CD4-positive, alpha-beta memory T cell (primary cell): ENCODE measurements at places on chromosomes 3 and 15. TPM values are rescaled to one million over a fixed set of nuclear protein-coding genes. Genes with fewer than 3 reads are reported as not detected.

DNA sequence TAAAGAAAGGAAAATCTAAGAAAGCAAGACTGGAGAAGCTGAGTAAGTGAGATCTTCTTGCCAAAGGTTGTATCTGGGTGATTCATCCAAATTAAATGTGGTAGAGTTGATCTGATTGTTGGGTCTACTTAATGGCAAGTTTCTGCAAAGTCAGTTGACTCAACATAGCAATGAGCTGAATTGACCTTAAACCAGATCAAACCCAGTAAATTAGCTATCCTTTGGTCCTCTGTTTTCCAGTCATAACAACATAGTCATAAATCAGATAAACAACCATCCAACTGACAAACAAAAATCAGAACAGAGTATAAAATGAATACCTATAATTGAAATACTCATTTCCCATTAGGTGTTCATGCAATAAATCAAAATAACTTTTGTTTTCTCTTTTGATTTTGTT lies 142.6 kb upstream of the CFAP20DC start:
- no peak overlapping the region for H3K4me3 ChIP-seq
- no peak for DNase-seq
- no peaks in the 10 kb centered on the region for H3K36me3 ChIP-seq
- H3K4me1 ChIP-seq: no peaks in the 10 kb centered on the region
- no peaks in the 10 kb centered on the region for H3K27me3 ChIP-seq
- H3K27ac ChIP-seq: no peak overlapping the region

GRCh38 chr3:2958551-2958950 lies 151.6 kb downstream of the IL5RA start:
- H3K27me3 ChIP-seq: no peaks in the 10 kb centered on the region
- H3K4me1 ChIP-seq: no peaks in the 10 kb centered on the region
- no peak overlapping the region for H3K4me3 ChIP-seq

DNA sequence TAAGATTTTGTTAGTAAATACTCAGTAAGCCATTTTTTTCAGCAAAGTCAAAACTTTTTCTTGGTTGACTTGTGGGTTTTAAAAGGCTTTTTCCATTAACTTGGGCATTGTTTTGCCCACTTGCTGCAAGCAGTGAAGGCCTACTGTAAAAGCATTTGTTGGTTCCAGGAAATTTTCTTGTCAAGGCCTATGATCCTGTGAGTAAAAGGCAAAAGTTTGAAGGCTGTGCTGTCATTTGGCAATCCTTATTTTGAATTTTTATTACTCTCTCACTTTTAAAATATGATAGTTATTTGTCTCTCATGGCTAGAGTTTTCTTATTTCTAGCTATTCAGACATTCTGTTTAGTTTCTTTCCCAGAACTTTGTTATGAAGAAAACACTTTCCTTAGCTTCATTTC lies 13.0 kb downstream of the P2RY12 start:
- no peaks in the 10 kb centered on the region for H3K36me3 ChIP-seq
- H3K27me3 ChIP-seq: no peaks in the 10 kb centered on the region
- no peaks in the 10 kb centered on the region for H3K4me1 ChIP-seq
- no peak for DNase-seq
- H3K4me3 ChIP-seq: no peak overlapping the region
- H3K27ac ChIP-seq: no peak overlapping the region

DNA sequence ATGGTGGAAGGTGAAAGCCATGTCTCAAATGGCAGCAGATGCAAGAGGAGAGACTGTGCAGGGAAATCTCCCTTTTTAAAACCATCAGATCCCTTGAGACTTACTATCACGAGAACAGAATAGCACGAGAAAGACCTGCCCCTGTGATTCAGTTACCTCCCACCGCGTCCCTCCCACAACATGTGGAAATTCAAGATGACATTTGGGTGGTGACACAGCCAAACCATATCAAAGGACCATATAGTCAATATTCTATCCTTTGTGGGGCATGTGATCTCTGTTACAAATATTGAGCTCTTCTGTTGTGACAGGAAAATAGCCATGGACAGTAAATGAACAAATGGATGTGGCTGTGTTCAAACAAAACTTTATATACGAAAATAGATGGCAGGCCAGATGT lies 77.2 kb upstream of the ACKR4 start:
- peaks cover 34% of the 10 kb centered on the region for H3K36me3 ChIP-seq
- H3K4me3 ChIP-seq: no peak overlapping the region
- no peak overlapping the region for H3K27ac ChIP-seq
- no peak for DNase-seq
- no peaks in the 10 kb centered on the region for H3K4me1 ChIP-seq

CCDC9B gene
- 5.1 TPM for total RNA-seq

GRCh38 chr3:158085358-158085757 lies 20.9 kb downstream of the SHOX2 start:
- no peak for DNase-seq
- H3K27ac ChIP-seq: no peak overlapping the region
- H3K4me1 ChIP-seq: no peaks in the 10 kb centered on the region

GALNT15 gene
- total RNA-seq: not detected

DNA sequence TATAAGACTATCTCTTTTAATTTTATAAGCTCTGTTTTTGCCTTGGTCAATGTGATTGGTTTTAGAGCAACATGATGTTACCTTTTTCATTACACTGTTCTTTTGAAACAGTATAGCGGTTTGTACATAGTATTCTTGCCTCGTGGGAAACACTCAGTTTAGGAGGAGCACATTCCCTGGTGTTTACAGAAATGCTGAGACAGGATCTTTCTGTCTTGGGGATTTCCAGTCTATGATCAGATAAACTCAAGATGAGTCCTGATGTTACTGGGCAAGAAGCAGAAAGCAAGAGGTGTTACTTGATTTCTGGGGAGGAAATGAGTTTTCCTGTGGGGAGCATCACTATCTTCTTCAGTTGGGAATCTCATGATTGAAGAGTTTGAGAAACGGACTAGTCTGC lies 2.5 kb downstream of the TMEM266 start:
- H3K36me3 ChIP-seq: no peaks in the 10 kb centered on the region
- peaks cover 32% of the 10 kb centered on the region for H3K27me3 ChIP-seq
- H3K4me3 ChIP-seq: no peak overlapping the region

GRCh38 chr3:37855363-37855970 lies 6.2 kb upstream of the CTDSPL start:
- peak; percentile 60 for DNase-seq
- H3K4me1 ChIP-seq: peaks cover 7% of the 10 kb centered on the region
- no peaks in the 10 kb centered on the region for H3K27me3 ChIP-seq
- H3K4me3 ChIP-seq: no peak overlapping the region

GRCh38 chr15:28990390-28990789 lies 104.6 kb downstream of the APBA2 start:
- no peak overlapping the region for H3K27ac ChIP-seq
- H3K36me3 ChIP-seq: no peaks in the 10 kb centered on the region
- no peaks in the 10 kb centered on the region for H3K27me3 ChIP-seq
- DNase-seq: no peak
- peaks cover 6% of the 10 kb centered on the region for H3K4me1 ChIP-seq

GRCh38 chr3:171184372-171184771 lies 157.9 kb upstream of the SLC2A2 start:
- H3K4me1 ChIP-seq: peaks cover 21% of the 10 kb centered on the region
- no peak for DNase-seq
- H3K27ac ChIP-seq: no peak overlapping the region
- no peaks in the 10 kb centered on the region for H3K27me3 ChIP-seq
- peaks cover 11% of the 10 kb centered on the region for H3K36me3 ChIP-seq

GRCh38 chr3:39808467-39809180 lies 785 bp upstream of the MYRIP start:
- H3K27me3 ChIP-seq: peaks cover 9% of the 10 kb centered on the region
- H3K27ac ChIP-seq: no peak overlapping the region

PLA2G4E gene
- total RNA-seq: not detected

- no peak for DNase-seq
- H3K27me3 ChIP-seq: no peaks in the 10 kb centered on the region
- no peak overlapping the region for H3K4me3 ChIP-seq
- no peak overlapping the region for H3K27ac ChIP-seq
Observed at GRCh38 chr15:65460741-65461347, 38.1 kb upstream of the IGDCC4 start.

DNA sequence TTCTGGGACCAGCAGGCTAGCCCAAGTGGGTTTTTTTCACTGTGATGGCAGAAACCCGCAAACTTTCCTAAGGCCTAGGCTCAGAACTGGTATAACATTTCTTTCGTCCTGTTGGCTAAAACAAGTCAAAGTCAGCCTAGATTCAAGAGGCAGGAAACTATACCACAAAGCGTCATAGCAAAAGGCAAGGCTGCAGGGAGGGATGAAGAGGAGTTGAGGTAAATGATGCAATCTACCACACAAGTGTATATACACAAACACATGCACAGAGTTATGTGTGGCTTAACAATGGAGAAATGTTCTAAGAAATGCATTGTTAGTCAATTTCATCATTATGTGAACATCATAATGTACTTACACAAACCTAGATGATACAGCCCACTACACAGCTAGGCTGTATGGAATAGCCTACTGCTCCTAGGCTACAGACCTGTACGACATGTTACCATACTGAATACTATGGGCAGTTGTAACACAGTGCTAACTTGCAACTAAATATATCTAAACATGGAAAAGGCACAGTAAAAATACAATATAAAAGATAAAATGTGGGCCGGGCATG lies 225.6 kb downstream of the TBL1XR1 start:
- H3K36me3 ChIP-seq: no peaks in the 10 kb centered on the region
- no peaks in the 10 kb centered on the region for H3K4me1 ChIP-seq
- H3K4me3 ChIP-seq: no peak overlapping the region
- no peak overlapping the region for H3K27ac ChIP-seq

- no peaks in the 10 kb centered on the region for H3K4me1 ChIP-seq
- no peak overlapping the region for H3K4me3 ChIP-seq
- no peak for DNase-seq
- no peak overlapping the region for H3K27ac ChIP-seq
- H3K27me3 ChIP-seq: no peaks in the 10 kb centered on the region
Observed at GRCh38 chr3:28036599-28037575, 204.5 kb upstream of the CMC1 start.

- no peaks in the 10 kb centered on the region for H3K36me3 ChIP-seq
- DNase-seq: no peak
Observed at GRCh38 chr3:42115215-42115614, 24.1 kb downstream of the TRAK1 start.

DNA sequence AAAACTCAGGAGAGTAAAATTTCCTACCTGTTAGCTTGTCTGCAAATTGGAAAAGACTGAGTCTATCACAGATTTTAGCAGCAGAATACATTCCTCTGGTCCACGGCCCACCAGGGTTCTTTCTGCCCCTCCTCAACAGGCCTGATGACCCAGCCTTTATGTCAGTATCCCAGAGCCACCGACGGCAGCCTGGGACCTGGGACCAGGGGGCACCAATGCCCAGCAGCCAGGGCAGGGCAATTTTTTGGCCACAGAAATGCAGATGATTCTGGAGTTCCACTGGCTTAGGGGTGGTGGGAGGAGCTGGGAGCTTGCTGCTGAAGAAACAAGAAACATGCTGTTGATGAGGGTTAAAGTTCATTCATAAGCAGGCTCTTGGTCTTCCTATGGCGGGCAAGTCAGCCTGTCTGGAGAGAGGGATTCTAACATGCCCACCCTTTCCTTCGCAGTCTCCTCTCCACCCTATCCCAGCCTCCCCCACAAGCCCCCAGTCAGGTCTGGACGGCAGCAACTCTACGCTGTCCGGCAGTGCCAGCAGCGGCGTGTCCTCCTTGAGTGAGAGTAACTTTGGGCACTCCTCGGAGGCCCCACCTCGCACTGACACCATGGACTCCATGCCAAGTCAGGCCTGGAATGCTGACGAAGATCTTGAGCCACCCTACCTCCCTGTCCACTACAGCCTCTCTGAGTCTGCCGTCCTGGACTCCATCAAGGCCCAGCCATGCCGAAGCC lies 4.3 kb upstream of the MANF start:
- peaks cover 18% of the 10 kb centered on the region for H3K4me1 ChIP-seq
- DNase-seq: no peak

DPH3 gene
- total RNA-seq: 15.4 TPM

SPATA12 gene
- total RNA-seq: not detected

TLR9 gene
- total RNA-seq: 2.3 TPM

DNA sequence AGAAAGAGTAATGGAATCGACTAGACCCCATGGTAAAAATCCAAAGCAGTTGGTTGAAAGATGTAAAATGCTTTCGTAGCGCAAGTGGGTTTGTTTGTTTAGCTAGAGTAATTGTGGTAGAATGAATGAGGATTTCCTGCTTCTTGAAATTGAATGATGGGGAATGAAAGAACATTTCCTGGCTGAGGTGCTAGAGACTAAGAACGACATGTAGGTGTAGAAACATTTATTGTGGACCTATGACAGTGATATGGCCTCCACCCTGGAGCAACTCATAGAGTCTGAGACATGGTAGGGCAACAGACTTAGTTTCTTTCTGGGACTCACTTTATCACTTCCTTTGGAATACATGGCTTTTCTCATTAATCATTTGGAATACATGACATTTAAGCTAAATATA lies 467.6 kb upstream of the CFAP20DC start:
- no peaks in the 10 kb centered on the region for H3K27me3 ChIP-seq
- no peaks in the 10 kb centered on the region for H3K36me3 ChIP-seq
- H3K4me1 ChIP-seq: no peaks in the 10 kb centered on the region
- H3K4me3 ChIP-seq: no peak overlapping the region
- no peak overlapping the region for H3K27ac ChIP-seq
- DNase-seq: no peak

P3H2 gene
- total RNA-seq: not detected

EOMES gene
- 4.8 TPM for total RNA-seq

GFM1 gene
- 44.2 TPM for total RNA-seq

DNA sequence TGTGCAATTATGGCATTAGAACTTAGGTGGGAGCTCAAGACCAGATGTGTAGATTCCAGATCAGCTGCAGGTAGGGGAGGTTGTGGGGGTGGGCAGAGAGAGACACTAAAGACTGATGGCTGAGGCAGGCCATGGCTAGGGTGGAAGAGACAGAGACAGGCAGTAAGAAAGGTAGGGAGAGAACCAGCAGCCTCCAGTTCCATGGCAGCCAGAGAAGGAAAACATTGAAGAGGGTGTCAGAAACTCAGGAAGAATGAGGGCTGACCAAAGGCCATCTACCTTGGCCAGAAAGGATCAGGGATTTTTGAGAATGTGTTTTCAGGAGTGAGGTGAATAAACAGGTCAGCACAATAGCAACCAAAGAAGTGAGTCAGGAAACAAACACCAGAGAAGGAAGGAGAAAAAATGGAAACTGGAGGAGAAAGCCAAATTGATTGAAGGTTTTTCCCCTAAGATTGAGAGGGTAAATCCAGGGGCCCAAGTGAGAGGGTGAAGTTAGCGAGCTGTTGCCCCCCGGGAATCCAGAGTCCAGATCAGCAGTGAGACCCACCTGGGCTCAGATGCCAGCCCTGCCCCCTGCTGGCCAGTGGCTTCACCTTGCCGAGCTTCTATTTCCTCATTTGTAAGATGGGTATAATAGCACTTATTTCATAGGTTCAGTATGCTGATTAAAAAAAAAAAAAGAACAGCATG lies 41.0 kb downstream of the ABHD2 start:
- no peak overlapping the region for H3K27ac ChIP-seq
- no peaks in the 10 kb centered on the region for H3K36me3 ChIP-seq
- H3K27me3 ChIP-seq: no peaks in the 10 kb centered on the region
- peaks cover 24% of the 10 kb centered on the region for H3K4me1 ChIP-seq

EXD1 gene
- total RNA-seq: not detected

PIGZ gene
- total RNA-seq: 1.2 TPM

GRCh38 chr3:59237121-59237520 lies 187.3 kb upstream of the CFAP20DC start:
- H3K36me3 ChIP-seq: no peaks in the 10 kb centered on the region
- no peak overlapping the region for H3K27ac ChIP-seq
- peaks cover 14% of the 10 kb centered on the region for H3K4me1 ChIP-seq
